ENCODE measurements at places on chromosomes 4 and X.

DNA sequence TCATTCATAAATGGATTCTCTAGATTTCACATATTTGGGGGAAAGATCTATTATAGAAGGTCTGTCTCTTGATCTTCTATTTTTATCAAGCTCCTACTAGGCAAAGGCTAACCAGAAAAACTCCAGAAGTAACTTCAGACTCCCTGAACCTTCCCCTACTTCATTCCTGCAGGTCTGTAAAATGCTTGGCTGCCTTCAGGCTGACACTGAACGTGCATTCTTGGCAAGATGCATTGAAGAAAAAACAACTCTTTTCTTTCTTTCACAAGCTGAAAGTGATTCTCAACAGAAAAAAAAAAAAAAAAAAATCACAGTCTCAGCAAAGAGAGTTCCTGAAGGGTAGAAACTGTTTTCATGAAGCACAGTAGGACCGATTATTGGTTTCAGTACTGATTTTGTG lies 12.7 kb downstream of the OPHN1 start:
- DNase-seq: no peak

DNA sequence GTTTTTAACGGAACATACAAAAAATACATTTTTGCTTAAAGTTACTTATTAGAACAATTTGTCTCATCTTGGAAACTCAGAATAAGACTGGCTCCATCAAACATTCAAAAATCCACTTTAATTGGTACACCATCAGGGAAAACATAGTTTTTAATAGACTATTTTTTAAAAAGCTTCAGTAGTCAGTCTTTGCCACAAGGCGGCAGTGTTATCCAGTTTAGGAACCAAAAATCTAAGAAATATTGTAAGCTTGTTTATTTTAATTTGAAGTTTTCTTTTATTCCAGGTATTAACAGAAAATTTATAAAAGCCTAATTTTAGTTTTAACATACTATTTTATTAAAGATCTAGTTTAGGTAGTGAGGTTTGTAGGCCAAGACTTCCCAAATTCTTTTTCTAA lies 107.7 kb downstream of the APOOL start:
- no peak for DNase-seq

DNA sequence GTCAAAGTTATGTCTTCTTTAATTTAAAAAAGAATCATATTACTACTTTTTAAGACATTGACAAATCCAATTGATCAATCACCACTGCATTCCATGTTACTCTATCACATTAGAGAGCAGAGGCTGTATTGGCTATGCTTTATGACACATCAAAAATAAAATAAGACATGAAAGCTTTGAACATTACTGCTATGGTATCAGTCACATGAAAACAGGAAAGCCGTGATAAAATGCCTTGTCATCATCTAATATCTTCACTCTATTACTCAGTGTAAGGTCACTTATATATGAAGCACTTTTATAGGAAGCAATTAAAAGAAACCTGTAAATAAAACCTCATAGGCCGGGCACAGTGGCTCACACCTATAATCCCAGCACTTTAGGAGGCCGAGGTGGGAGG lies 27.7 kb upstream of the CEP135 start:
- DNase-seq: no peak

DNA sequence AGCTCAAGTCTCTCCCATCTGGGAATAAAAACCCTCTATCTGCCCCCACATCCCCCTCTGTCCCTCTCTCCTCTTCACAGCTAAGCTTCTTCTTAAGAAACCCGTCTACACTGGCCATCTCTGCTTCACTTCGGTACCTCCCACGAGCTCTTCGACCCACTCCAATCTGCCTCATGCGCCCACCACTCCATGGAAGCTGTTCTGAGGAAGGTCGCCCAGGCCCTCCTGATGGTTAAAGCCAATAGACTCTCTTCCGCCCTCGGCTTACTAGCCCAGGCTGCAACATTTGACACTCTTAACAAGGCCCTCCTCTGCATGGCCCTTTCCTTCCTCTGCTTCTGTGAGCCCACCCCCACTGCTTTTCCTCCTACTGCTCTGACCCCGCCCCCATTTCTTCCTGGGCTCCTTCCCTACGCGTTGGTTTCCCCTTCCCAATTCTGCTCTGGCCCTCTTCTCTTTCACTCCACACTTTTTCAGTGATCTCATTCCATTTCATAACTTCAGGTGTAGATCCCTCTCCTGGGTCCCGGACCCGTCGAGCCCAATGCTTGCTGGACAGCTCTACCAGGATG lies 11.8 kb downstream of the IQSEC2 start:
- no peak for DNase-seq

- no peak for DNase-seq
These were observed 108.6 kb downstream of the SMIM20 start for GRCh38 chr4:26022346-26023202.

DNA sequence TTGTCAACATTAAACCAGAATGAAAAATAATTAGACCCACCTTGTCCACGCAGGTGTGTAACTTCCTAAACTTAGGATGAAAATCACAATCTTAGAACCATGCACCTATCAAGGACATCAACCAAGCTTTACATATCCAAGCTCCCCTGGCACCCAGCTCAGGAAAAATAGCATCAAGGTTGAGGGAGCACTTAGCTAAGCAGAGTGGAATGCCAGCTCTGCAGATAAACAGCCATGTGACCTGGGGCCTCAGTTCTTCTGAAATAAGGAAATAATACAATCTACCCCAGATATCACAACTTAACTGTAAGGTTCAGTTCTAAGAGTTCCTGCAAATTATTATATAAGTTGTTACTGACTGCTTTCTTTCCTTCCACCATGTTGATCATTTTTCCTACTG lies 64.7 kb downstream of the DHX15 start:
- no peak for DNase-seq

DNA sequence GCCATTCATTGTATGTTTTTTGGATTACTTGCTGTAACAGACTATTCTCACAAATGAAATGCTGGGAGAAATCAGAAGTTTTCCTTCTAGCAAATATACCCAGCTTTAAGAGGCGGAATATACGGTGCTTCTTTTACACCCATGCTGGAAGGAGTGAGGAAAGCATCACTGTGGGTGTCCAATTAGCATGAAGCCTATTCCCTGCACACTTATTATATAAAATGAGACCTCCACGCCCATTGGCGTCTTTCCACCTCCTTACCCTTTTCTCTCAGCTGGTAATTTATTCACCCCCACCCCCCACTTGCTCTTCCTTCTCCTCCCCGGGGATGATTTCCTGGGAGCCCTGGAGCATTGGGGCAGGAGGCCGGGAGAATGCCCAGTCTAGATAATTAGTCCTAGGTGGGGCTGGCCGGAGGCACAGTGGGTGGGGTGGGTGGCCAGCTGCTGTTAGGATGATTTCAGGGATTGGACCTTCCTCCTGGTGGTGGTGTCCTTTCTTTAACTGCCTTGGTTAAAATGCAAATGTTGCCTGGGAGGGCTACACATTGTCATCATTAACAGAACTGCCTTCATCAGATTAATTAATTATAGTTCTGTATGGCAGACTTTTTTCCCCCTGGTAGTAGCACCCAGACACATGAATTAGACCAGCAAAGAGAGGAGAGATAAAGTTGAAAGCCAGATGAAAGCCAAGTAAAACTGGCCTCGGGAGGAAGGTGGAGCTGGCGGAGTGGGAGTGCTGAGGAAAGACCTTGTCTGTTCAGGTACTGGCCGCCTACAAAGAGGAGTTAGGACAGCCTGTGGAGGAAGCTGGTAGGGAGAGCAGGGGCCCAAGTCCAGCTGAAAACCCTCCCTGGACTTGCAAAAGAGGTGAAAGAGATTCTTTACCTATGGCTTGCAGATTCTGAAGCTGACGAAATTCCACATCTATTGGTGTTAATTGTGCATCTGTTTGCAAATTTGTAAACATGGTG lies 11.4 kb downstream of the SHROOM2 start:
- DNase-seq: no peak

DNA sequence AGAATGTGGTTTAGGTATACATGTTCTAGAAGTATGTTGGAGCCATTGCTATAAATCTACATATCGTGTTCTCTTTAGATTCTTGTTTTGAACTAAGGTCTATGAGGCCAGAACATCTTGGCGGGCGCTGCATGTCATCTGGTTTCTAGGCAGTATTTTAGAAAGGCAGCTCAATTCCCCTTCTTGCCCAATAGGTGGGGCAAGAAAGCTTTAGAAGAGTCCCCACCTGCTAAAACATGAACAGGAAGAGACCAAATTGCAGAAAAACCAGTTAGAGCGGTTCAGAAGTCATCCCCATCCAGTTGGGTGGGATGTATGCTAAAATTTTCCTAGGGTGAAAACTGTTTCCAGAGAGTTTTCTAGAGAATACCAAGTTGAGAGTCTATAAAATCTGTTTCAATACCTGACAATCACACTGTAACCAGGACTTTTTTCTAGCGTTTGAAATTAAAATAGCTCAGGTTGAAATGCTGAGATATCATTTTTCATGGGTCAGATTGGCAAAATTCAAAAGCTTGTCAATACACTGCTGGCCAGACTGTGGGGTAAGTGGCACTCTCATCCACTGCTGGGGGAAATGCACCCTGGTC lies 17.5 kb upstream of the SH3KBP1 start:
- no peak for DNase-seq

DNA sequence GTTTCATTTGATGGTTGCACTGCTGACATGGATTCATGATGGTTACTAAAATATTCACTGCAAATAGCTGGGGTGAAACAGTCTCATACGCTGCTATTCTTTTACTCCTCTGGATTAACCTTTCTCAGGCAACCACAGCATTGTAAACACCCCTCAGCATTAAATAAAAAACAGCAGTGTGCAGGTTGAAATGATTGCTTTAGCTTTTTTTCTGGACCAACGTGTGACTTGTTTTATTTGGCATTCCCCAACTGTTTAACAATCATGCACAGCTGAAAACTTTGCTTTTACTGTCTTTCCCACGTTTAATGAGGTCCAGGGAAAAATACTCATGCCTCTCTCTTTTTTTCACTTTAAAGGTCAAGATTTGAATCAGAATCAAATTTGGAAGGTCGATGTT lies 490.8 kb downstream of the RAPGEF2 start:
- DNase-seq: no peak

- no peak for DNase-seq
These were observed 123.1 kb upstream of the GPM6A start for GRCh38 chr4:175935016-175935661.

- DNase-seq: no peak
These were observed 162.4 kb upstream of the GPRIN3 start for GRCh38 chr4:89469930-89470375.

DNA sequence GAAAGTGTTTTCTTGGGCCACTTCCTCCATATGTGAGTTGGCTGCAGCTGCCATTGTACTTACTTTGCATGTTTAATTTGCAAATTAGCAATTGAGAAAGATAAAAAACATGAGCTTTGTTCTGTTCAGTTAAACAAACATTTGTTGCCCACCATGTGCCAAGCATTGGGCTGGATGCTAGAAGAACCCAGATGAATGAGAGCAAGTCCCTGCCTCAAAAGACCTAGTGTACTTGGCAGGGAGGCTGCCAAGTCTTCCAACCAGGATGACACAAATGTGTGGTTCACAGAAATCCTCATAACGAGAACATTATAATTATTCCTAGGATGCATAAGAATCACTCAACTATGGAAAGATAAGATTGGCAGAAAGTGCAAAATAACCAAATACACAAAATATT lies 66.7 kb downstream of the GPM6A start:
- DNase-seq: no peak

- DNase-seq: no peak
These were observed 52.2 kb downstream of the ANK2 start for GRCh38 chr4:113101669-113102068.

DNA sequence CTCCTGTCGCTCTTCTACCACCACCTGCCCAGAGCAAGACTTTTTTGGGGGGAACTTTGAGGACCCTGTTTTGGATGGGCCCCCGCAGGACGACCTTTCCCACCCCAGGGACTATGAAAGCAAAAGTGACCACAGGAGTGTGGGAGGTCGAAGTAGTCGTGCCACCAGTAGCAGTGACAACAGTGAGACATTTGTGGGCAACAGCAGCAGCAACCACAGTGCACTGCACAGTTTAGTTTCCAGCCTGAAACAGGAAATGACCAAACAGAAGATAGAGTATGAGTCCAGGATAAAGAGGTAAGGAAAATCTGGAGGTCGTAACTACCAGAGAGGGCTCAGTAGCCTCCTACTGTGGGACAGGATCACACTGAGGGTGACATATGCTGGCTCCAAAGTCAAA lies 364.5 kb downstream of the MAPK10 start:
- no peak for DNase-seq

DNA sequence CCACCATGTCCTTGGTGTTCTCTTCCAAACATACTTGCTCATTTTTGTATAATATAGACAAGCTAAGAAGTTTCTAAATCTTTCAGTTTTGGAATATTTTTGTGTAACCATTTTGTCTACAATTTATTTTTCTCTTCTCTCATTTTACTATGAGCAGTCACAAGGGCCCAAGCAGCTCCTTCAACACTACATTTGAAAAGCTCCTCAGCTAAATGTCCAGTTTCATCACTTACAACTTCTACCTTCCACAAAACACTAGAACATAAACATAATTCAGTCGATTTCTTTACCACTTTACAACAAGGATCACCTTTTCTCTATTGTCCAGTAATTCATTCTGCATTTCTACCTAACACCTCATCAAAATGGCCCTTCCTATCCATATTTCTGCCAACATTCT lies 554.4 kb downstream of the RAB28 start:
- no peak for DNase-seq

DNA sequence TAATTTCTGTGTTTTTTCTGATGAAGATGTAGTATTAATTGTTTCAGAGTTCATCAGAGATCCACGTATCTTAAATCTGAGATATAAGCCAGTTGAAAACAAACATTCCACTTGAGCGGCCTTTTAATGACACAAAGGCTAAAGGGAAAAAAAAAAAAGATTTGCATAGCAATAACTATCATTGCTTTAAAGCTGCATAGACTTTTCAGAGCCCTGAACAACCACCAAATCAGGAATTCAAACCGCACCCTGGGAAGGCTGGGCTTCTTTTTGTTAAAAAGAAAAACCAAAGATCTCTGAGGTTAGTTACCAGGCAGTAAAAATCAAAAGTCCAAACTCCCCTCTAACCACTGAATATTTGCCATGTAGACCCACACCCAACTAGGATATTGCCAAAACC lies 206.0 kb downstream of the HHIP start:
- no peak for DNase-seq

- no peak for DNase-seq
These were observed 93.8 kb downstream of the MAMLD1 start for GRCh38 chrX:150456941-150457340.

DNA sequence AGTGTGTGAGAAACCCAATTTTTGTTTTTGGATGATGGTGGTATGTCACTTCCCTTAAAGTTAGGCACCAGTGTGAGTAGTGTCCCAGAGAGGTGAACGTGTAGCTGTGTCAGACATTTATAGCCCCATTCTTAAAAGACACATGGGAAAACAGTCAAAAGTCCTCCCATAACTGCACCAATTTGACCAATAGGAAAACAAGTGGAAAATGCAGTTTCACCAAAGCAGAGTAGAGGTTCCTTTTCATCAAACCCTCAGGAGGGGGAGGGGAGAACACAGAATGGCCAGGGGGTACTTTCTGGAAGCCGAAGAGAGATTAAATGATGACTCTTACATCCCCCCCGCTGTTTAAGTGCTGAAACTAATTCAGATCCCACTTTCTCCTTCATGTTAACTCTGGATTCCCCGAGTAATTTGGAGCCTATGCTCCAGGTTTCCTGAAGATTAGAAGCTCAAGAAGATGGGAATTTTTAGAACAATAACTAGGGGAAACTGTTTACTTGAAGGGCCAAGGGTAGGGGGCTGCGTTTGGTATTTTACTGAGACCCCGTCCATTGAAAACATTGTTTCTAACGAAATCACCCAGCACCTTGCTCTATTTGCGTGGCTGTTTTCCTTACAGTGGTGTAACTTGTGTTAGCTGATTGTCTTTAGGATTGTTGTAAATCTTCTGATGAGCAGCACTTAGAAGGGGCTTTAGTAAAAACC lies 2.1 kb upstream of the LEF1 start:
- DNase-seq: no peak

Data from stimulated activated CD4-positive, alpha-beta T cell treated with anti-CD3 and anti-CD28 coated beads, Interleukin-1b, Interleukin-23, amount 100 ng/mL, for 1 hour (primary cell).